ENCODE measurements at places on chromosomes 2 and 18.

GRCh38 chr2:120775194-120775593 lies 39.5 kb downstream of the GLI2 start:
- DNase-seq: no peak

GRCh38 chr2:177165721-177166711 lies 46.6 kb upstream of the HNRNPA3 start:
- DNase-seq: no peak

- no peak for DNase-seq
Observed at GRCh38 chr2:96407919-96408550, 72.5 kb downstream of the NCAPH start.

DNA sequence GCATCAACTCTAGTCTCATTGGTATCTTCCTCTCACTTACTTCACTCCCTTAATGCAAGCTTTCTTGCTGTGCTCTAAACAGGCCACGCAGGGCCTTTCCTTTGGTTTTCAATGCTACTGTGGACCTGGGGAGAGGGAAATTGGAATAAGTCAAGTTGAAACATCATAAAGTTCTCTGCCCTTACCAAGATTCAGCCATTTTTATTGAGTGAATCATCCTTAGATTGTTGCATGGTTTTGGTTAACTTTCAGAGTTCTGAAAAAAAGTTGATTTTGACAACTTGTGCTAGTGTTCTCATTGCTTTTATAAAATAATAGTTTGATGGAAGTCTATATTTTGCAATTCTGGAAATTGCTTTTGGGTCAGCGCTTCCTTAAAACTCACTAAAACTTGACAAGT lies 852.8 kb upstream of the ACVR2A start:
- DNase-seq: no peak

DNA sequence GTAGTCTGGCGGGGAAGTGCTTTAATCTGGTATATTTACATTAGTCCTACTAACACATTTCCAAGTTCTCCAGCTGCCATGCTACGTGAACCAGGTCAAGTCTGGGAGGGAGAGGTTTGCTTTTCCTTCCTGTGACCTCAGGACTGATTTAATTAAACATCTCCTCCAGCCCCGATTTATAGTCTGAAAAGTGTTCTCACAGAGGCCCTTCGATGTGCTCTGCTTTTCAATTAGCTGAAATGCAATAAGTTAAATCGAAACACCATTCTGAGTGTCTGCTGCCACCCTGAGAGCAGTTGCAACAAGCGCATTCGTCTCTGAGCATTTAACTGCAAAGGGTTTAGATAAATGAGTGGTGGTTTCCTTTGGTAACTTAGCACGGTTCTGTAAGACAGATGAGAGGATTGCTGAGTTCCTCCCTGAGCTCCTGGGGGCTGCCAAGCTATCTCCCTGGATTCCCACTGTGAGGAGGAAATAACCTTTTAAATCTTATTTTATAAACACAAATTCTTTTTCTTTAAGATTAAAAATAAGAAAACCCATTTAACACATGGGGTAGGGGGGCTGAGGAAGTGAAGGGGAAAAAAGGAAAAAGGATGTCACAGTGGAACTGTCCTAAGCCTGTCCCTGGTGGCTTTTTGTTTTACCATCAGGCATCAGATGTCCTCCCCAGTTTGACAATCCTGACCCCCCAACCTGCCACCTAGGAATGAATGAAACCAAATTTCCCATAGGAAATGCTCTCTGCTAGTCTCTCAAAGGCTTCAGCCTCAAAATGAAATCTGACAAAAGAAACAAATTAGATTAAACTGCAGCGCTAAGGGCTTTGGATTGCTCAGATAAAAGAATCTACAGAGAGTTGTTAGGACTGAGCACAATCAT lies 56.5 kb upstream of the CREB1 start:
- no peak for DNase-seq

GRCh38 chr2:178069551-178069950 lies 3.0 kb downstream of the PDE11A start:
- DNase-seq: no peak

- no peak for DNase-seq
Observed at GRCh38 chr2:73944714-73945113, 18.0 kb downstream of the DGUOK start.

- DNase-seq: no peak
Observed at GRCh38 chr2:196957442-196957841, 30.9 kb upstream of the PGAP1 start.

GRCh38 chr18:22935431-22935830 lies 2.3 kb downstream of the RBBP8 start:
- no peak for DNase-seq

- peak; percentile 14 for DNase-seq
Observed at GRCh38 chr2:224650815-224651439, 65.2 kb downstream of the CCDC195 start.

DNA sequence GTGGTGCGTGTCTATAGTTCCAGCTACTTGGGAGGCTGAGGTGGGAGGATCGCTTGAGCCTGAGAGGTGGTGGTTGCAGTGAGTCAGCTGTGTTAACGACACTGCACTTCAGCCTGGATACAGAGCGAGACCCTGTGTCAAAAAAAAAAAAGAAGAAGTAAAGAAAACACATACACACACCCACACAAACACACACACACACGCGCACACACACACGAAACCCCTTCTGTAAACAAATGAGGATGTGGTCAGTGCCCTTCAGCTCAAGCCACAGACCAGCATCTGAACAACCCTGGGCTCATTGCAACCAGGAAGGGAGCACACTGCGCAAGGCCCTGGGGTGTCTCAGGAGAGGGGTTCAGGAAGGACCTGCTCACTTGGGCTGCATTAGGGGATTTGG lies 47.9 kb upstream of the KCNF1 start:
- no peak for DNase-seq

GRCh38 chr2:215664847-215665525 lies 229.1 kb upstream of the FN1 start:
- DNase-seq: peak; percentile 96

DNA sequence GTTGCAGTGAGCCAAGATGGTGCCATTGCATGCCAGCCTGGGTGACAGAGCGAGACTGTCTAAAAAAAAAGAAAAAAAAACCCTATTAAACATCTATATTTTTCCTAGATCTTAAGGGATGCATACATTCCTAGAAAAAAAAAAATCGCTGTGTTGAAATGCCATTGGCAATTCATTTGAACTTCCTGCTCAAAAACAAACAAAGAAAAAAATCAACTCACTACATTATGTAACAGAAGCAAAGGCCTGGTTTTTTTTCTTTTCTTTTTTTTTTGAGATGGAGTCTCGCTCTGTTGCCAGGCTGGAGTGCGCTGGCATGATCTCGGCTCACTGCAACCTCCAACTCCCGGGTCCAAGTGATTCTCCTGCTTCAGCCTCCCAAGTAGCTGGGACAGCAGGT lies 21.7 kb upstream of the STRN start:
- no peak for DNase-seq

- no peak for DNase-seq
Observed at GRCh38 chr2:160390544-160391455, 102.8 kb downstream of the RBMS1 start.

GRCh38 chr18:21254576-21254975 lies 12.5 kb downstream of the GREB1L start:
- no peak for DNase-seq

GRCh38 chr2:72442270-72442669 lies 294.6 kb upstream of the CYP26B1 start:
- DNase-seq: no peak

DNA sequence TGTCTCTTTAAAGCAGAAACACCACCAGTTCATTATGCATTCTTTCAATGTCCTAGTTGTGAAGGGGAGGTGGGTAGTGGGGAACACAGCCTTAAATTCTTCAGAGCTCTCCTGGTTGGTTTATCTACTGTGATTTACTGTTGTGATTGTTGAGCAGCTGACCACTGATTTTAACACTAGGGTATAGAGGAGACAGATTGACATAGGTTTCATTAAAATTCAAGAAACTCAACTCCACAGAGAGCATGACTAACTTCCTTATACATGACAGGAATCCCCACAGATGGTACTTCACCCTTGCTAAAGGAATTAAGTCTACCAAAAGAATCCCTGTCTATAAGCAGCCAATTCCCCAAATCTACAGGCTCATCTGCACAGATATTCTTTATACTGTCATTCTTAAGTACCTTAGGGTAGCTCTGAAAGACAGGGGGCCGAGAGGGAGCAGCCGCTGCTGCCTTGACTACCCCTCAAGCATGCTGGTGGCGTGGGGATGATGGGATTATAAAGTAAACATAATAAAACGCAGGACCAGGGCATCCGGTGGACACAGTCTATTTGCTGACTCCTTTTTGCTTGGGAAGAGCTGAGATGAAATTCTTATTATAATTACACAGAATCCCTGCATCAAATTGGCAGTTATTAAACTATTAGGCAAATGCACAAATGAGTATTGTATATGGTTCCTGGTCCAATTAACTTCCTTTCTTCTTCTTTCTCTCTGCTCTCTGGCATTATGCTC lies 1377.6 kb upstream of the PIK3C3 start:
- DNase-seq: no peak

DNA sequence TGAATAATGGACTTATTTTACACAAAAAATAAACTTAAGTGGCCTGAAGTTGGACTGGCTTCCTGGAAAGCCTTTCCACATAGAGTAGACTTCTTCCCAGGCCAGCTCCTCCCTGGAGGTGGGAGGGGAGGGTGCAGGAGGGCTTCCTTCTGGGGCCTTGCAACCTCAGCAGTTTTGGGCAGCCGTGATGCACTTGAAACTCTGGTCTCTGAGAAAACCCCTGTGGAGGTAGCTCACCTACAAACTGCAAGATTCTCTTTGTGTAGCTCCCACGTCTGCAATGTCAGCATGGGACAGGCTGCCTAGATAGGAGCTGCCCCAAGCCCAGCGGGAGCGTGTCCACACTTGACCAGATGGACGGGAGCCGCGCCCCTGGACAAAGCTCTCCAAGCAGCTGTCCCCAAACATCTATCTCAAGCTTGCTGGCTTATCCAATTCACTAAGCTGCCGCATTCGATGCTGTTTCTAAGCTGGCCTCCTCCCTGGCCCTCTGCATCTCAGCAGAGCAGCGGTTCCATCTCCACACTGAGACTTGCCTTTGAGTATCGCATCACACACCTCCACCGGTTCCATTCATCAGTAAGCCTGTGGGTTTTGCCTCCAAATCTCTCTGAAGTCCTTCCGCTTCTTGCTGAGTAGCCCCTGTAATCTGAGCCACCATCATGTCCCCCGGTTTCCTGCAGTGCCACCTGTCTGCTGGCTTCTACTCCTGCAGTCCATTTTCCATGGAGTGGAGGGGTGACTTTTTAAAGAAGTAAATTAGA lies 1.6 kb upstream of the LPIN1 start:
- no peak for DNase-seq

DNA sequence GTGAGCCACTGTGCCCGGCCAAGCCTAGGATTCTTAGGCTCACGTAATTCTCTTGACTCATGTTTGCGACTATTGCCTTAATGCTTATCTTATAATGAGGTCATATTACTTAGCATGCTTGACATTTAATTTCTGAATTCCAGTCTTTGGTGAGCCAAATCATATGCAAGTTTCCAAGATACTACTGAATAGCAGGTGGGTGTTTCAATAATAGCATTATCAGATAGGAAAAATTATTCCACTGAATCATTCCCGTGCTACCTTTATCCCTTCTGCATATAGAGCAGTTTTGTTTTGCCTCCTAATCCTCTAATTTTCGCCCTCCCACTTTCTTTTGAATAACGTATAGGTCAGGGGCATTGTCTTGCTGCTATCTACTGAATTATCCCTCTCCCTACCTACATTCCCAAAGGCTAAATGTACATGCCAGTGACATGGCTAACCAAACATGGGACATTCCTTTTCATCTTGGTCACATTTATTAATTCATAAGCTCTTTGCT lies 4.9 kb downstream of the DAW1 start:
- no peak for DNase-seq

DNA sequence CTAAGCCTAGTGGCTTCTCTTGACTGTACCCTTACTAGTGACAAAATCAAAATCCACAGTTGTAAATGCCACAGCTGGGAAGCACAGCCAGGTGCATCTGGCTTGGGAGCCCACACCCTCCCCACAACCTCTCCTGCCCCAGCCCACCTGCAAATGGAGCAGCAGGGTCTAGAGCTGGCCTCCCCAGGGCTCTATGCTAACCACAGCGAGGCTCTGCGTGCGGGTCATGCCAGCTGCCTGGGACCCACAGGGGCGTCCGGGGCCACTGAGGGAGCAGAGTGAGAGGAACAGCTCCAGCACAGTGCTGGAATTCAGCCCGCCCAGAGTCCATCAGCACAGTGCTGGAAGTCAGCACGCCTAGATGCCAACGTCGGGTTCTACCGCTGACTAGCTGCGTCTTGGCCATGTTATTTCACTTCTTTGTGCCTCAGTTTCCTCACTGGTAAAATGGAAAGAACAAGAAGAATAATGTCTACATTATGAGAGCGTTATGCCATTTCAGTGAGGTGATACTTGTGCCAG lies 109.1 kb upstream of the ID2 start:
- DNase-seq: no peak
